H7 (cell line): ENCODE measurements at places on chromosomes 2 and 18. TPM values are rescaled to one million over a fixed set of nuclear protein-coding genes. Genes with fewer than 3 reads are reported as not detected.

DNA sequence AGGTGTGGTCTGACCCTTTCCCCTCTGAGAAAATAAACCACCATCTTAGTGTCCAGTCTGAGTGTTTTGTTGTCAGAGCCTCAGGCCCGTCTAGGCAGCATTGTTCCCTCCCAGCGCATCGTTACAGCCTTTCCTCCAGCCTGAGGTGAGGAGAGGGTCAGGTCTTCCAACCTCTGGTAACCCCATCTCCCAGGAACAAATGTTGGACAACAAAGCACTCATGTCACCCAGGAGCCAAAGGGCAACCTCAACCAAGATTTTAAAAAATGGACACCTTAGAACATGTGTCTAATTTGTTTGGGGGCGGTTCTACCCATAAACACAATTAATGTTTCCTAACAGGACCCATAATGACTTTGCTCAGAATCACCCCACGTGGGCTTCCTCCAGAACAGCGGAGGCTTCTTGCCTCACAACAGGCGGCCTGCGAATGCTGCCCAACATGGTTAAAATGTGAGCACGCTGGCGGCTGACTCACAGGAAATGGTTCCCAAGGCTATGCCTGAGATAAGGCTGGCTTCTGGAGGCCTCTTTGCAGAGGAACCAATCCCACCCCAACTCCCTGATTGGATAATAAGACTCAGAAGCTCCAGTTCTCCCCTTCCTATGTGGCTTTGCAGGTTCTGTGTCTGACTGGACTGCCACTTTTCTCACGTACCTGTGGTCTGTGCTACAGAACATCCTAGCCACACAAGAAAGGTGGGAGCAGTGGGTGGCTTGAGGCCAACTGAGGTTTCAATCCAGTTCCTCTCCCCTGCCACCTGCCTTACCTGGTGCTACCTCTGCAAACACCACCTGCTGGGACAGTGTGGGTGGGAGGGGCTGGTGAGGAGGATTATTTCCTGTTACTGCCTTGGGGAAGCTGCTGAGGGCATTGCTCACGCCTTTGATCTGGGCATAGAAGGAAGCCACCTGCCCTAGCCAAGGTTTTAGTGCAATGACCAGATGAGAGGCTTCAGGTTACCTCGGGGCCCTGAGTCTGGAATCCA is 108.8 kb downstream of the B3GNT2 start:
- DNase-seq = peak; percentile 41

DNA sequence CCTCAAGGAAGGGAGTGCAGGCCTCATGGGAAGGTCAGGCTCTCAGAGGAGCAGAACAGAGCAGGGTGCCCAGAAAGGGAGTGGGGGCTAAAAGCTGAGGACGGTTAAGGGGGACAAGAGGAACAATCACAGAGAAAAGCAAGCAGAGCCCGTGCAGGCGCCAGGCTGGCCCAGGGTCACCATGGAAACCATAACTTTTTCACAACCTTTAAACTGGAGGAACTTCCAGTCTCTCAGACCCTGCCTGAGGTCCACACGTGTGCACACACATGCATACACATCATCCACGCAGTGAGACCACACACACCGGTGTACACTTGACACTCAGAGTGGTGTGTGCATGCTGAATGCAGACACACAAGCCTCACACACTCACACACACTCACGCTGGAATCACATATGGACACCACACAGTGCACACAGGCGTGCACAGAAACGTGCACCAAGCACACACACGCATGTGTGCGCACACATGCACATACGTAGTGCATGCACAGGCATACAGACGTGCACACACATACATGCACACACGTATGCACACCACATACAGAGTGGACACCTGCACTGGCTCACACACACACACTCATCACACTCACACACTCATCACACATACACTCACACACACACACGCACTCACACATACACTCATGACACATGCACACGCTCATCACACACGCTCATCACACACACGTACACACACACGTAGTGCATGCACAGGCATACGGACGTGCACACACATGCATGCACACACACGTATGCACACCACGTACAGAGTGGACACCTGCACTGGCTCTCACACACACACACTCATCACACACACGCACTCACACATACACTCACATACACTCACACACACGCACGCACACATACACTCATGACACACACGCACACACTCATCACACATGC is 37.2 kb upstream of the SNED1 start:
- no peak for DNase-seq

GRCh38 chr2:29469516-29469915 is 354.3 kb downstream of the CLIP4 start:
- DNase-seq = no peak

GRCh38 chr2:191363267-191363666 is 118.1 kb downstream of the MYO1B start:
- no peak for DNase-seq

DNA sequence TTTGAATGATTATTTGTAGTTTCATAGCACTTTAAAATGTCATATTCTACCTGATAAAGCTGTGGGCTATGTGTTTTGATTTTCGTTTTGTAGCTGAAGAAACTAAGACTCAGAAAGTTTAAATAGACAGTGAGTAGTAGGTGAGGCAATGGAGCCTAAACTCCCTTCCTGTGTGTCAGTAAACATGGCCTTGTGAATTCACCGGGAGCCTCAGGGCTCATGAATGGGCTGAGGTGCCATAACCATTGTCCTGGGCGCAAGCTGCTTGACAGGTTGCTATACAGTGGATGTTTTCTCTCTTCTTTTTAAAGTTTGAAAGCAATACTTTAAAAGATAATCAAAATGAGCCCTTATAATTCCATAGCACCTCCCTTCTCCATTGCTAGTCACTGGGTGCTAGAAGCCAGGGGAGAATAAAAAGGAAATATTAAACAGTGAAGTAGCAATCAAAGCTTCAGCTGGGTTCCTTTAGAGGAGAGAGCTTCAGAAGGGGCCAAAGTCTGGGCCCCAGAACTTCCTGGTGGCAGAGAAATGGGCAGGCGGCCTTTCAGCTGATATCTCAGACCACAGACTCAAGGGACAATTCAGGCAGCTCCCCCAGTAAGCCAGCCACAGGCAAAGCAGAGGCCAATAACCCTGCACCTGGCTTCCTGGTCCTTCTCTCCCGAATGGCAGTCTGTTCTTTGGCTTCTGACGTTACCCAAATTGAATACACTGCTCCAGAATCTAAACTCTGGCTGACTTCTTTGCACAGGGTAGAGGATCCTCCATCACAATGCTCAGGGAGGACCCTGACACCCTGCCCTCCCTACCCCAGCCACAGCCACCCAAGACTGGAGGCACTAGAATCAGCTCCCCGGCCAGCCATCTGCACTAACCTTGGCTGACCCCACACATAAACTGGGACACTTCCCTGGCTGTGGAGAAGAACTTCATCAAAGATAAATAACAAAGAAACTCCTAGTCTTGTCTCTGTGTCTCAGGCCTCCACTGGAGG is 51.8 kb upstream of the NPAS2 start:
- DNase-seq = no peak

DNA sequence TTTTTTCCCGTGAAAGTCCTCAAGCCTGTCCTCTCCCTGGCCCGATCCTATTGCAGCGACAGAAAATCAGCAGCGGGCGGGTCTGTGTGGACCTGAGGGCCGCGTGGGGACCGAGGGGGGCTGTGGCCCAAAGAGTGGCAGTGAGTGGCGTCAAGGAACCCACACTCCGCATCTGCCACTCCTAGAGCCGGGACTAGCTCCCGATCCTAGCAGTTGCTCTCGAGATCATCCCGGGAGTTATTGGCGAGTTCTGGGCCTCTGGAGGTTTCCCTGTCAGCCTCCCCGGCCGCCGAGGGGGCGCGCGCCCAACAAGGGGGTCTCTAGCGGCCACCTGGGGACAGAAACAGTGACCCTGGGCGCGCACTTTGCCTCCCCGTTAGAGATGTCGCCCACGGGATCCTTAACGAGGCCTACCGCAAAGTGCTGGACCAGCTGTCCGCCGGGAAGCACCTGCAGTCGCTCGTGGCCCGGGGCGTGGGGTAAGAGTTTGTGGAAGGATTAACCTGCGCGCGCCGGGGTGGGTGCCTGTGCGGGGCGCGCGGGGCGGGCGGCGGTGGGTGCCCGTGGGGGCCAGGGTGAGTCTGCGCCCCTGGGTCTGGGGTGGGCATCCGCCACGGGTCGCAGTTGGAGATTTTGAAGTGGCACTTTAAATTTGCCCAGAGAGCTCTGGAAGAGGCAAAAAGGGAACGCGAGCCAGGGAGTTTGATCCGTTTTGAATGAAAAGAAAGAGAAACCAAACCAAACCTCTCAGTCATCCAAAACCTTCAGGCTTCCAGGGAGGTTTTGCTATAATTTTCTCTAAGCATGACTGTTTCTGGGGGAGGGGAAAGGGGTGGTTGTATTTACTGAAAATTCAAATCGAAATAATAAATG is 3.5 kb downstream of the ADCYAP1 start:
- DNase-seq = peak; percentile 63

DNA sequence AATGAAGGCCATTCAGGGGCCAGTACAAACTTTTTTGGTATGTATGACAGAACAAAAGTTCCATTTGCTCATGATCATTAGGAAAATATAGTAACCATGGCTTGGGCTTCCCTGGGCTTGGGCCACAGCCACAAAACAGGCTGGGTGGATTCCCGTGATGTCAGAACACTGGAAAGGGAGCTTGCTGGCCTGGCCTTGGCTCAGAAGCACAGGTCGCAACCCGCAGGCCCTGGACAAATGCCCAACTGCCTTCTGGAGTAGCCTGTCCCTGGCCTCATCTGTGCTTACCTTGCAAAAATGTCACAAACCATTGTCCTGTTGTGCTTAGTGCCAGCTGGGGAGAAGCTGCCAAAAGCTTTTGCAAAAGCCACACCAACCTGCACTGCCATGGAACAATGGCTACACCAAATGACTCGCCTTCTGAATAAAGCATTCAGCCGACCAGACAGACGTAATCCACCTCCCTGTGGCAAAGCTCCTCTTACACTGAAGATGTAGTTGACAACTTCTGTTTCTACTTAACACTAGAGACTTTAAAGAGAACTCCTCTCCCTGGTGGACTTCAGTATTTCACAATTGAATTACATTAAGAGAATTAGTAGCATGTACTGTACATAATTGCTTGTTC is 125.5 kb downstream of the ANKRD44 start:
- DNase-seq = no peak

GRCh38 chr2:7270011-7270431 is 352.8 kb downstream of the RNF144A start:
- DNase-seq = no peak

DNA sequence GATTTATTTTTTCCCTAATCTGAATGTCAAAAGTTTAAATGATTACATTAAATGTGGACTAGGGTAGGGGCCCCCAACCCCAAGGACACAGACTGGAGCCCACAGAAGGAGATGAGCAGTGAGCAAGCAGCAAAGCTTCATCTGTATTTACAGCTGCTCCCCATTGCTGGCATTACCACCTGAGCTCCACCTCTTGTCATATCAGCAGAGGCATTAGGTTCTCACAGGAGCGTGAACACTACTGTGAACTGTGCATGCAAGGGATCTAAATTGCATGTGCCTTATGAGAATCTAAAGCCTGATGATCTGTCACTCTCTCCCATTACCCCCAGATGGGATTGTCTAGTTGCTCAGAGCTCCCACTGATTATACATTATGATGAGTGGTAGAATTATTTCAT is 3.8 kb downstream of the MOB1A start:
- no peak for DNase-seq

GRCh38 chr18:57856128-57856527 is 53.0 kb upstream of the ATP8B1 start:
- no peak for DNase-seq

- peak; percentile 69 for DNase-seq
These were observed 367 bp downstream of the TGFA start for GRCh38 chr2:70553334-70553583.

- no peak for DNase-seq
These were observed 3.8 kb downstream of the KCNE4 start for GRCh38 chr2:223055836-223056235.

GRCh38 chr2:11697103-11697871 is 27.3 kb upstream of the NTSR2 start:
- peak; percentile 41 for DNase-seq

GRCh38 chr2:44430342-44430741 is 68.6 kb downstream of the CAMKMT start:
- peak; percentile 56 for DNase-seq

- DNase-seq = peak; percentile 76
These were observed 34.3 kb upstream of the ATP6V1B1 start for GRCh38 chr2:70901227-70902066.

The MERTK gene
- total RNA-seq = 8.3 and 8.7 TPM in 2 replicates

The MROH2A gene
- not detected in 2 replicates for total RNA-seq

The OTOF gene
- 0.07 and 0.14 TPM in 2 replicates for total RNA-seq

The CLEC4F gene
- total RNA-seq = not detected in 2 replicates

The ITGB6 gene
- total RNA-seq = not detected in 2 replicates
